ENCODE measurements at places on chromosomes 4 and X.

GRCh38 chrX:40832723-40833122 is 97.4 kb upstream of the MED14 start:
- no peaks in the 10 kb centered on the region for H3K4me1 ChIP-seq
- DNase-seq, result no peak
- H3K27ac ChIP-seq, result no peak overlapping the region
- H3K27me3 ChIP-seq, result peaks cover 16% of the 10 kb centered on the region
- H3K36me3 ChIP-seq, result no peaks in the 10 kb centered on the region

DNA sequence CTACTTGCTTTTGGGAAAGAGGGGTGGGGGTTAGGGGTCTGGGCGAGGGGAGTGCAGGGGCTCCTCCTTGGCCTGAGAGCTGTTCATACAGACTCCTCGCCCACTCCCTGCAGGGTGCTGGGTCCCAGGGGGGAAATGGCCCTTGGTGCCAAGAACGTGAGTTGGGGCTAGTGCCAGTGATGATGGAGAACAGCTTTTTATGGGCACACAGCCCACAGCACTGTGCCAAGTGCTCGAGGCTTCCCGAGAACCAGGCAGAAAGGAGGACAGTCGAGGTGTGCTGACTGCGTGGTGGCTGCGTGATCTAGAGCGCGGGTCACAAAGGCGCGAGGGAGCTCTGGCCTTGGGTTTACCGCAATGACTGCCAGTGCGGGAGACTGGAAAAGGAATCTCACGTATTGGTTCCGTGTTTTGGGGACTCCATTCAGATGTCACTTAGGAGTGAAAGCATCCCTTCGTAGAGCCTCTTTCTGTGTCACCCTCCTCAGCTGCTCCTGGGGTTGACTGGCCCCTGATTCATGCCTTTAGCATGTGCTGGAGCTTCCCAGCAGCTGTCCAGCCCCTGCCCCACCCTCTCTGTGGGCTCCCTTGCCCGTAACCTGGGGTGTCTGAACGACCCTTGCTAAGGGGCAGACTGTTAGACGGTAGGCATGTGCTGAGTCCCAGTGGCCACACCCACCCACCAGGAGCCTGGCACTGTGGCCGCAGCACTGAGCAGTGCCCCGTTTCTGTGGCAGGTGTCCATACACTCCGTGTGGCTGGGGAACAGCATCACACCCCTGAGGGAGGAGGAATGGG is 20.9 kb upstream of the MSANTD1 start:
- peaks cover 20% of the 10 kb centered on the region for H3K36me3 ChIP-seq
- no peak overlapping the region for H3K27ac ChIP-seq
- H3K27me3 ChIP-seq, result peaks cover 5% of the 10 kb centered on the region
- no peak for DNase-seq

DNA sequence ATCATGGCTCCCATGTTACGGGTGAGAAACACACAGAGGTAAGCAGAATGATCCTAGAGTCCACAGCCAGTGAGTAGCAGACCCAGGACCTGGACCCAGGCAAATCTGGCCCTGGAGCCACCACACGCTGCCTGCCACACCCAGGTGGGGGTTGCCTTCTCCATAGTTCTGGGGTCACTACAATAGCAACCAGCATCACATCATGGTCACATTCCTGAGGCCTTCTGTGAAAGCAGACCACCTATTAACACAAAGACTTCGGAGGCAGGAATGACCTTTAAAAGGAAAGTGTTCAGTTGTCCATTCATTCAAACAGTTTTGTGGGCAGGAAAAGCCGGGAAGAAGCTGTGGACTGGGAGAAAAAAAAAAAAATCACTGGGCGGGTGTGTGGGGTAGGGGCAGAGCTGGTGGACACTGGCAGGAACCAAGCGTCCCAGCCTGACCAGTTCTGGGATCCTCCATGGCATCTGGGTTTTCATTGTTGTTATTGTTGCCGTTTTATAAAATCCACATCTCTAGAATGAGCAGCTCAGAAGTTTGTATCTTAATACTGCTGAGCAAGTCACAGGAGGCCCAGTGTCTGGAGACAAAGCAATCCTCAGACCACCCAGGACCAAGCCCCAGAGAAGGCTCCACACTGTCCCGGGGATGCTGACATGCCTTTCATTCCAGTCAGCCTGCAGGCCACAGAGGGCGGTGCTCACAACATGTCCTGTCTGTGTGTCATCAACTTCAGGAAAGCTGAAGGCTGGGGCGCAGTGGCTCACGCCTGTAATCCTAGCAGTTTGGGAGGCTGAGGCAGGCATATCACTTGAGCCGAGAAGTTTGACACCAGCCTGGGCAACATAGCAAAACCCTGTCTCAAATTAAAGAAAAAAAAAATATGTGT is 67.0 kb downstream of the SEL1L3 start:
- H3K4me3 ChIP-seq, result no peak overlapping the region
- no peaks in the 10 kb centered on the region for H3K27me3 ChIP-seq
- H3K4me1 ChIP-seq, result peaks cover 1% of the 10 kb centered on the region

DNA sequence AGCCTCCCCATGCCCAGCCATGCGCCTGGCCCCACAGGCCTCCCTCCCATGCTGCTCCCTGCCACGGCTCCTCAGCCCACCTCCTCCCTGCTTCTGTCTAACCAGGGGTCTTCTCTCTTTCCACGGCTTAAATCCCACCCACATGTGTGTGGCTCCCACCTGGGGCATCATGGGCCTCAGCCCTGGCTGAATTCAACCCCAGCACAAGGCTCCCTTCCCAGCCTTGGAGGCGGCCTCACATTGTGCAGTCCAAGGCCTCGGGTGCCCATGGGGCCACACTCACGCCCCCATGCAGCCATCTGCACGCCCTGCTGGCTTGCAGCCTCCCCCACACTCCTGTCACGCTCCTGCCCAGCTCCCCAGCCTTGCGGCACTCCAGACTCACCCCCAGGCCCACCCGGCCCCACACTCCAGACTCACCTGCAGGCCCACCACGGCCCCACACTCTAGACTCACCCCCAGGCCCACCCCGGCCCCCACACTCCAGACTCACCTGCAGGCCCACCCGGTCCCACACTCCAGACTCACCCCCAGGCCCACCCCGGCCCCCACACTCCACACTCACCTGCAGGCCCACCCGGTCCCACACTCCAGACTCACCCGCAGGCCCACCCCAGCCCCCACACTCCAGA is 27.0 kb downstream of the MAEA start:
- DNase-seq, result no peak
- no peak overlapping the region for H3K27ac ChIP-seq
- no peak overlapping the region for H3K4me3 ChIP-seq

DNA sequence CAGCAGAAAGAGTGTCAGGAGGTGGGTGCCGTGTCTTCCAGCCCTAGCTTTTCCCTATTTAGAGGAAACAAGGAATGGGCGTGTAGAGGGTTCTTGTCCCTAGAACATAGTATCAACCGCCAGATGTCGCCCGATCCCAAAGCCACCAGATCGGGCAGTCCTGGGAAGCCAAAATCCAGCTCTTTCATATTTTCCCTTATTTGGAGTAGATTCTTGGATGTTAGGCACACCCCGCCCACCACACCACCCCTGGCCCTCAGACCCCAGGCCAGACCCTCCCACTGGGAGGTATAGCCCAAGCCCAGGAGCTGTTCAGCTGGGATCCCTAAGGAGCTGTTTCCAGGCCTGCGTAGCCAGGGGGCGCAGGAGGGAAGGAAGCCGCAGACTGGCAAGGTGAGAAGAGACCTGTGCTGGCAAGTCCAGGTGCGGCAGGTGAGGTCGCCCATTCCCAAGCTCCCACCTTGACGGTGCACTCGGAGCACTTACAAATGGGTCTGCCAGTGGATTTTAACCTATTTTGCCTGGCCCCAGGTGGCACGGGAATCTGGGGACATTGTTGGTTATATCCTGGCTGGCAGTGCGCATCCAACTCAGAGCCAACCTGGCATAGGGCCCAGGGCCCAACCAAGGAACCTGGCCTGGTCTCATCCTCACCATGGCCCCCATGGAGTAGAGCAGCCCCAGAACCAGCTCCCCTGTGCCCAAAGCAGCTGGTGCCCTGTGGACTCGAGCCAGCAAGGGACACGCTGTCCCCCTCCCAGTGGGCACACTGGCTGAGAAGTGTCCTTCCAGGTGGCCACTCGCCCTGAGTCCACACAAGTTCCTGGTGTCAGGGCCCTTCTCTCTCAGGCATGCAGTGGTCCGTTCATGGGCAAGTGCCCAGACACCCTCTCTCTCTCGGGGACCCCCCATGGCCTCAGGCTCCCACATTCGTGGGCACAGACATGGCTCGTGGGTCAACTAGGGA is 811 bp downstream of the FLNA start:
- peak; percentile 84 for DNase-seq
- peak overlapping the region; percentile 6 for H3K4me3 ChIP-seq
- no peaks in the 10 kb centered on the region for H3K36me3 ChIP-seq
- H3K27ac ChIP-seq, result peak overlapping the region; percentile 68
- no peaks in the 10 kb centered on the region for H3K27me3 ChIP-seq

GRCh38 chr4:149140841-149141240 is 674.8 kb downstream of the IQCM start:
- no peak for DNase-seq
- H3K4me3 ChIP-seq, result no peak overlapping the region
- no peaks in the 10 kb centered on the region for H3K4me1 ChIP-seq
- H3K27ac ChIP-seq, result no peak overlapping the region
- no peaks in the 10 kb centered on the region for H3K36me3 ChIP-seq
- no peaks in the 10 kb centered on the region for H3K27me3 ChIP-seq

DNA sequence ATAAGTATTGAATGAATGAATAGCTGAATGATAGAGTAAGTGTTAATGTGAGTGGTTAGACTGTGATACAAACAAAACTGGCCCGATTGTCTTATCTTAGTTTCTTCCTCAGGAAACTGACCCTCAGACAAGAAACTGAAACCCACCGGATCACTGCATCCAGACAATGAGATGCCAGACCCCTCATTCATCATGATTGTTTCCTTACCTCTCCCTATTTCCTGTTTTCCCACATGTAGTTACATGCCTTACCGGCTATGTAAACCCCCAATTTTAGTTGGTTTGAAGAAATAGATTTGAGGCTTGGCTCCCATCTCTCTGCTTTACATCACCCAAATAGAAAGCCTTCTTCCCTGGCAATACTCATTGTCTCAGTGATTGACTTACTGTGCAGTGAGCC is 218.9 kb upstream of the PPP1R2C start:
- DNase-seq, result no peak
- H3K4me1 ChIP-seq, result no peaks in the 10 kb centered on the region
- no peaks in the 10 kb centered on the region for H3K36me3 ChIP-seq

- DNase-seq, result peak; percentile 38
- no peaks in the 10 kb centered on the region for H3K4me1 ChIP-seq
- no peak overlapping the region for H3K27ac ChIP-seq
- H3K27me3 ChIP-seq, result no peaks in the 10 kb centered on the region
- no peaks in the 10 kb centered on the region for H3K36me3 ChIP-seq
Observed at GRCh38 chrX:54891573-54891972, 29.1 kb upstream of the TRO start.

DNA sequence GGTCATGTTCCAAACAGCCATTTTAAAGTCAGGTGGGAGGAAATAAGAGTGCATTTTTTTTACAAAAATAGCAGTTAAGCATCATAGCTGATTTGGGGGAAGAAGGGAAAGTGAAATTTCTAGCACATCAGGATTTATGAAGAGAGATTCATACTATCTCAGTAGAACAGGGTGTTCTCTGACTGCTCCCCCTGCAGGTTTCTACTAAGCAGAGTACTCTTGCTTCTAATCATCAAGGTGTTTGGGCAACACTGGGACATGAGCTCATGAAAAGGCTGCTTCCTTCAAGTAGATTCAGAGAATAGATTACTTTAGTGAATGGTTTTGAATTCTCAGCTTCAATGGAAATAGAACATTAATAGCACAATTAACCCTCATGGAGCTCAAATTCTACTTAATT is 591.4 kb upstream of the PCDH10 start:
- no peak for DNase-seq
- no peaks in the 10 kb centered on the region for H3K27me3 ChIP-seq
- no peaks in the 10 kb centered on the region for H3K36me3 ChIP-seq
- H3K4me1 ChIP-seq, result no peaks in the 10 kb centered on the region

DNA sequence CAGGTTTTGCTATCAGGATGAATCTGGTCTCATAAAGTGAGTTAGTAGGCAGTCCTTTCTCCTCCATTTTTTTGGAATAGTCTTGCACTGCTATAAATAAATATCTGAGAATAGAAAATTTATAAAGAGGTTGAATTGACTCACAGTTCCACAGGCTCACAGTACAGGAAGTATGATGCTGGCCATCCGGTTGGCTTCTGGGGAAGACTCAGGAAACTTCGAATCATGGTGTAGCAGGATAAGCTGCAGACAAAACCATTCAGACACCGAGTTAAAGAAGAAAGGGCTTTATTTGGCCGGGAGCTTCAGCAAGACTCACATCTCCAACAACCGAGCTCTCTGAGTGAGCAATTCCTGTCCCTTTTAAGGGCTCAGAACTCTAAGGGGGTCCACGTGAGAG is 348.2 kb downstream of the KCTD8 start:
- no peaks in the 10 kb centered on the region for H3K4me1 ChIP-seq
- H3K4me3 ChIP-seq, result no peak overlapping the region
- H3K27ac ChIP-seq, result no peak overlapping the region

GRCh38 chr4:118329849-118330248 is 23.0 kb downstream of the PRSS12 start:
- H3K36me3 ChIP-seq, result no peaks in the 10 kb centered on the region
- H3K4me1 ChIP-seq, result no peaks in the 10 kb centered on the region
- no peaks in the 10 kb centered on the region for H3K27me3 ChIP-seq
- H3K27ac ChIP-seq, result no peak overlapping the region

- peaks cover 21% of the 10 kb centered on the region for H3K4me1 ChIP-seq
- H3K36me3 ChIP-seq, result no peaks in the 10 kb centered on the region
- H3K27me3 ChIP-seq, result no peaks in the 10 kb centered on the region
- peak; percentile 61 for DNase-seq
- no peak overlapping the region for H3K4me3 ChIP-seq
- peak overlapping the region; percentile 77 for H3K27ac ChIP-seq
Observed at GRCh38 chr4:10006231-10006600, 15.1 kb downstream of the SLC2A9 start.

DNA sequence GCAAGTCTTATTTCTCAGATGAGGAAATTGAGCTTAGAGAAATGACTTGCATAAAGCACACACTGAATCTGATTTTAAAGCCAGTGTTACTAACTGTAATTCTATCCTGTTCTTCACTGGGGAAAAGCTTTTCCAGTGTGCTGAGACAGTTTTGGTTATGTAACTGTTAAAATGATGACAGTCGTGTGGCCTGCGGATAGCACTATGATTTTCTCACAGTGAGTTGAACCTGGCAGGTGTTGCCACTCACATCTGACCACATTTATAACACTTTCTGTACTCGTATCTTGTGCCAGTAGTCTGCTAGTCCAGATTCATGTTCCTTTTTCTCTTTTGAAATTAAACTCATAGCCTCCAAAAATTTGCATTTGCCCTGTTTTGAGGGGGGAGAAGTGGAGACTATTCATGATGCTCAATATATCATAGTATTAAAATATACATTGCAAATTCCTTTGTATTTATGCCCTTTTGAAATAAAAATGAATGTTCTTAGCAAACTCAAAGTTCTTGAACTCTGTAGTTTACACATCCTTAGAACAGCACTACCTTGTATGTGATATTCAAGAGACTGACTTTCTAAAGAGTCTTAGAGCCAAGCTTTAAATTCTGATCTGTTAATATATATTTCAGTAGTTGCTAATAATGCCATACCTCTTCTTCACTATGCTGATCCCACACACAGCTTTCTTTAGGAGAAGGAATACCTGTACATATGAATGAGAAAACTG is 132.3 kb downstream of the PDLIM5 start:
- no peaks in the 10 kb centered on the region for H3K27me3 ChIP-seq
- no peak overlapping the region for H3K27ac ChIP-seq
- no peak overlapping the region for H3K4me3 ChIP-seq
